ENCODE measurements at places on chromosomes 2 and 18. TPM values are rescaled to one million over a fixed set of nuclear protein-coding genes. Genes with fewer than 3 reads are reported as not detected.

The CHPF gene
- 0.37 TPM for polyA plus RNA-seq

The ALPP gene
- 0.69 TPM for polyA plus RNA-seq

DNA sequence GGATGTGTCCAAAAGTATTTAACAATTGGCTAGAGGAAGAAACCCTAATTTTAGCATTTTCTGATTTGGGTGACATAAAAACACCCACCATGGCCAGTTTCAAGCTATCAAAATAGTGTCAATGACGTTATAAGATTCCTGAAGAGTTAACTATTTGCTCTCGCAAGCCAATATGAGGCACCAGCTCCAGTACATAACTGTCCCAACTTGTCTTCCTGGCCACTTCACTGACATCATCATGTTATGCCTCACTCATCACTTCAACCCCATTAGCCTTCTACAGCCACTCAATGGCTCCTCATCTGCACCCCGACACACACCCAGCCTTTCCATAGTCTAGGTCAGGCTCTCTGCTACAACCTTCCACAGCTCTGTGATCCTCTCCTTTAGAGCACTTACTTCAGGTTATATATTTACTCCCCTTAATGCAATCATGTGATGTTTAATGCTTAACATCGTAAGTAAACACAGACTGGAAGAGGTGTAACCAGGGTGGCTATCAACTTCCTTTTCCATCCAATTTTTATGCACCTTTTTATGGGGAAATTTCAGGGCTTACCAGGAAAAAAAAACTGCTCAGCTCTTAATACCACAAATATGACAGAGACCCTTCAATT is 158.7 kb downstream of the VWC2L start:
- H3K4me3 ChIP-seq, result no peak overlapping the region
- no peaks in the 10 kb centered on the region for H3K27me3 ChIP-seq
- DNase-seq, result no peak
- H3K36me3 ChIP-seq, result no peaks in the 10 kb centered on the region
- no peak overlapping the region for H3K27ac ChIP-seq

GRCh38 chr2:233287871-233288270 is 19.7 kb upstream of the SAG start:
- peaks cover 43% of the 10 kb centered on the region for H3K36me3 ChIP-seq
- no peak for DNase-seq
- H3K4me3 ChIP-seq, result no peak overlapping the region
- no peak overlapping the region for H3K27ac ChIP-seq
- H3K27me3 ChIP-seq, result no peaks in the 10 kb centered on the region

The TMSB10 gene
- polyA plus RNA-seq, result 6,713 TPM

DNA sequence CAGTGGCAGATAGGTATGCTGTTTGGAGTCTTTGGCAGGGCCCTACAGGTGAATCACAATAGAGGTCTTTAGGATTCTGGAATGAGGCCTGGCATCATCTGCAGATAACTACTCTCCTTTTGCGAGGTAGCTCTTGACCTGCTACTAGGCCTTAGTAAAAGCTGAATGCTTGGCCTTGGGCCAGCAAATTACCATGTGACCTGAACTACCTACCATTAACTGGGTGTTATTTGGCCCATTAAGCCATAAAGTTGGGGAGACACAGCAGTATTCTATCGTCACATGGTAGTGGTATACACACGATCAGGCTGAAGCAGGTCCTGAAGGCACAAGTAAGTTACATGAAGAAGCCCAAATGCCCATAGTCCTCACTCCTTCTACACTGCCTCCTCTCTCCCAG is 178.2 kb downstream of the PPP1R1C start:
- DNase-seq, result no peak
- no peaks in the 10 kb centered on the region for H3K4me1 ChIP-seq
- H3K27me3 ChIP-seq, result peaks cover 4% of the 10 kb centered on the region
- H3K27ac ChIP-seq, result no peak overlapping the region
- H3K36me3 ChIP-seq, result no peaks in the 10 kb centered on the region
- H3K4me3 ChIP-seq, result no peak overlapping the region

GRCh38 chr2:58140508-58141072 is 94.0 kb downstream of the VRK2 start:
- no peak overlapping the region for H3K4me3 ChIP-seq
- H3K4me1 ChIP-seq, result no peaks in the 10 kb centered on the region
- DNase-seq, result no peak
- H3K27me3 ChIP-seq, result no peaks in the 10 kb centered on the region
- peaks cover 16% of the 10 kb centered on the region for H3K36me3 ChIP-seq

The ILKAP gene
- 49.3 TPM for polyA plus RNA-seq

DNA sequence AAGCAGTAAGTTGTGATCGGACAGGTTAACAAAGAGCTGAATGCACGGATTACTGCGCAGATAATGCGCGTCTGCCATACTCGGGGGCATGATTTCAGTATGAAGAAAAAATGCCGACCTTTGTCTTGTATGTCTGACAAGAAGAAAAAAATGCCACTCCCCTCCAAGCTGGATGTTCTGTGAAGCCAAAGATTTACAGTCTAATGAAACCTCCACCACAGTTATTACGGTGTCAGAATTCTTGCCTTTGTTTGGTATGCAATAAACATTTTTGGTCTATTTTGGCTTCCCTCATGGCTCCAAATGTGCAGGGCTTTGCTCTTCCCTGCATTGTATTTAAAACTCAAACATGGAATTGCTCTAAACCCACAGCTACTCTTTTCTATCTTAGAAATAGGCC is 72.2 kb upstream of the THUMPD2 start:
- H3K4me3 ChIP-seq, result no peak overlapping the region
- H3K4me1 ChIP-seq, result peaks cover 4% of the 10 kb centered on the region
- no peaks in the 10 kb centered on the region for H3K27me3 ChIP-seq
- H3K36me3 ChIP-seq, result no peaks in the 10 kb centered on the region
- no peak for DNase-seq
- H3K27ac ChIP-seq, result no peak overlapping the region

- H3K27ac ChIP-seq, result no peak overlapping the region
- no peaks in the 10 kb centered on the region for H3K27me3 ChIP-seq
- no peak for DNase-seq
- H3K4me3 ChIP-seq, result no peak overlapping the region
- H3K36me3 ChIP-seq, result no peaks in the 10 kb centered on the region
- no peaks in the 10 kb centered on the region for H3K4me1 ChIP-seq
These were observed 501.7 kb downstream of the STK39 start for GRCh38 chr2:167745667-167746066.

DNA sequence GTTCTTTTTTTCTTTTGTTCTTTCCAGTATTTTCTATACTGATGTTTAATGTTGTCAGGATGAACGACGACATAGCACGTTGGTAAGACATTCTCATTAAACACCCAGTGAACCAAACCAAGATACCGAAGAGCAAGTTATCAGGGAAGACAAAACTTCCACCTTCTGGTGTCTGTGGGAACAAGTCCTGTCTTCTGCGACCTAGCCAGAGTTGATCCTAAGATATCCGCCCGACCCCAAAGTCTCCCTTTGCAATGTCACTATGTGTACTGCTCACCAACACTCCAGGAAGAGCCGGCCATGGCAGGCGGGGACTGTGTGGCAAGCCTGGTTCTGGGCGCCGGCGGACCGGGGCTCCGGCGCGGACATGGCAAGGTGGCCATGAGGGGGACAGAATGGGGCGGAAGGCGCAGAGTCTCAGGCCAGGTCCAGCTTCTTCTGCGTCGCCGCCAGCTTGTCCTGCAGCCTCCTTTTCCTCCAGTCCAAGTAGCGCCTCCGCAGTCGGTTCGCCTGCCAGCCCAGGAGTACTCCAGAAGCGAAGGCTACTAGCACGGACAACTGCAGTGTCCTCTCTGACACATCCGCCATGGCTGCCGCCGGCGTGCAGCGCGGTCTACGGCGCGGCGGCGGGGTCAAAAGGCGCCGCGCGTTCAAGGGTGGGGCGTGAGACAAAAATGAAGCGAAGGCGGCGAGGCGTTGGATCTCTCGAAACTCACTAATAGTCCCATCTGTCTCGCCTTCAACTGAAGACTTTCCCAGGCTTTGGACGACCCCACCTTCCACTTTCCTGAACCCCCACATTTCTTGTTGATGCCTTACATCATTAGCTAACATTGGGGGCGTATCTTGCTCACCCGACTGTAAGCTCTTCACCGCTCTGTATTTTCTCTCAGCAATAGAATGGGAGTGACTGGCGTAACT is at the start of gene MTLN:
Gene MTLN, minus strand, starts transcription at position 610 of the 921 bp plus-strand sequence. Its CDS starts 22 bp downstream, at position 588.
- peaks cover 21% of the 10 kb centered on the region for H3K4me1 ChIP-seq
- peak; percentile 75 for DNase-seq
- no peaks in the 10 kb centered on the region for H3K36me3 ChIP-seq
- peak within 1 kb of the TSS; percentile 90 for H3K27ac ChIP-seq
- peaks cover 36% of the 10 kb centered on the region for H3K27me3 ChIP-seq
- peak within 1 kb of the TSS; percentile 89 for H3K4me3 ChIP-seq

DNA sequence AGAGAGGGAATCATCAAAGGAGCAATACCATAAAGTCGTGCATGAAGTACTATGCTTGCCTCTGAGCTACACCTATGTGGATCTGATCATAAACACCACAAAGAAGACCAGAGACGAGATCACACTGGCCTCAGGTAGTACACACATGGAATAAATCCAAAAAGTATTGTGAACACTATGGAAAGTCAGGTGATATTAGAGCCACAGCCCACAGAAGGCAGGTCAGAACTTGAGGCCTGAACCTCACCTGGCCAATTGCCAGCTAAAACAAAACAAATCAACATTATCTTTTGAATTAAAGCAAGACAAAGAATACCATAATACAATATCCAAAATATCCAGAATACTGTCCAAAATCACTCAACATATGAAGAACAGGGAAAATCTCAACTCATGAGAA is 371.1 kb downstream of the NCKAP5 start:
- DNase-seq, result no peak
- no peaks in the 10 kb centered on the region for H3K36me3 ChIP-seq
- no peak overlapping the region for H3K4me3 ChIP-seq
- no peaks in the 10 kb centered on the region for H3K27me3 ChIP-seq

DNA sequence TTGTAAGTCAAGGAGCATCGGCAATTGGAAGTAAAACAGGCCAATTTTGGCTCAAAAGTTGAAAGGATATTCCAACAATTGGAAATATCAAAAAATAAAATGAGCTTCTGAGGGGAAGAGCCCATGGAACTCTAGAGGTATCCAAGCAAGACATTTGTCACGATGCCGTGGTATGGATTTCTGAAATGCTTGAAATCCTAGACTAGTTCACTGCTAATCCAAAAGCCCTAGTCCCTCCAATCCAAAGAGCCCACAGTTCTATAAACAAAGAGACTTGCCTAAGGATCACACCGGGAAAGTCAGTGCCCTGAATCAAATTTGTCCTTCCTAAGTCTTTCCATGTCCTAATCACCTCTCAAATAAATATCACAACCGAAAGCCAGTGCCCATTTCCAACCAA is 85.1 kb downstream of the CLHC1 start:
- peaks cover 17% of the 10 kb centered on the region for H3K4me1 ChIP-seq
- peaks cover 4% of the 10 kb centered on the region for H3K27me3 ChIP-seq
- H3K27ac ChIP-seq, result no peak overlapping the region
- no peak for DNase-seq

DNA sequence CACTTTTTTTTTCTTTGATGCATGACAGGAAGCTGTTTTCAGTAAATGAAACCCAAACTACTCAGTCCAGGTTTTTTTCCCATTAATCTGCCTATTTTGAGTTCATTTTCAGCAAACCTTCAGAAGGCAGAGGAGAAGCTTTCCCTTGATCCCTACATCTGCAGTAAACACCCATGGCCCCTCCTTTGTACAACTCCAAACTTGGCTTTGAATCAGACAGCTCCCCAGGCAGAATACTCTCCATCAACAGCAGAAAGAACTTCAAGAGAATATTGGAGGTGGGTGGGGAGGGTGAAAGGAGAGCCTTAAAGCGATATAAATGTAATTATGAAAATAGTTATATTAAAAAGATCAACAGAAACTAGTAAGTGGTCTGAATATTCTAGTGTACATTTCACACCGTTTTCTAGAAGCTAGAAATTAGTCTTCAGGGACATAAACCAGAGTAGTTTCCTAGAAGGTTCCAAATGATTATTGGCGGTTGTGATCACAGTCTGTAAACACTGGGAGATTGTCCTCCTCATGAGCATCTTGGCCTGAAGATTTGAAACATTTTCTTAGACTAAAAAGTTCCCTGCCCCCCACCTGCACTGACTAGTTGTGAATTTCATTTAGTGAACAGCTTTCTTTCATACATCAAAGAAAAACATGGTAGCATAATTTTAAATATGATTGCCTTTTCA is 75.1 kb upstream of the STK39 start:
- no peak overlapping the region for H3K27ac ChIP-seq
- no peak overlapping the region for H3K4me3 ChIP-seq
- H3K27me3 ChIP-seq, result no peaks in the 10 kb centered on the region
- H3K4me1 ChIP-seq, result no peaks in the 10 kb centered on the region
- DNase-seq, result no peak

The ZSWIM2 gene
- polyA plus RNA-seq, result not detected

- H3K4me3 ChIP-seq, result no peak overlapping the region
- no peak overlapping the region for H3K27ac ChIP-seq
- H3K27me3 ChIP-seq, result no peaks in the 10 kb centered on the region
- H3K4me1 ChIP-seq, result peaks cover 18% of the 10 kb centered on the region
- H3K36me3 ChIP-seq, result peaks cover 8% of the 10 kb centered on the region
These were observed 82.4 kb downstream of the RTN4 start for GRCh38 chr2:54967759-54968365.

- peaks cover 14% of the 10 kb centered on the region for H3K27me3 ChIP-seq
- no peaks in the 10 kb centered on the region for H3K4me1 ChIP-seq
- no peak overlapping the region for H3K27ac ChIP-seq
- no peak overlapping the region for H3K4me3 ChIP-seq
These were observed 8.4 kb upstream of the GPC1 start for GRCh38 chr2:240426845-240427721.

GRCh38 chr2:196887431-196887830 is 39.1 kb downstream of the PGAP1 start:
- H3K4me3 ChIP-seq, result no peak overlapping the region
- H3K36me3 ChIP-seq, result no peaks in the 10 kb centered on the region
- H3K27me3 ChIP-seq, result no peaks in the 10 kb centered on the region
- DNase-seq, result no peak

- H3K4me1 ChIP-seq, result no peaks in the 10 kb centered on the region
- H3K36me3 ChIP-seq, result no peaks in the 10 kb centered on the region
- H3K27me3 ChIP-seq, result no peaks in the 10 kb centered on the region
- no peak for DNase-seq
- H3K27ac ChIP-seq, result no peak overlapping the region
- no peak overlapping the region for H3K4me3 ChIP-seq
These were observed 411.6 kb upstream of the MC4R start for GRCh38 chr18:60784161-60784560.

DNA sequence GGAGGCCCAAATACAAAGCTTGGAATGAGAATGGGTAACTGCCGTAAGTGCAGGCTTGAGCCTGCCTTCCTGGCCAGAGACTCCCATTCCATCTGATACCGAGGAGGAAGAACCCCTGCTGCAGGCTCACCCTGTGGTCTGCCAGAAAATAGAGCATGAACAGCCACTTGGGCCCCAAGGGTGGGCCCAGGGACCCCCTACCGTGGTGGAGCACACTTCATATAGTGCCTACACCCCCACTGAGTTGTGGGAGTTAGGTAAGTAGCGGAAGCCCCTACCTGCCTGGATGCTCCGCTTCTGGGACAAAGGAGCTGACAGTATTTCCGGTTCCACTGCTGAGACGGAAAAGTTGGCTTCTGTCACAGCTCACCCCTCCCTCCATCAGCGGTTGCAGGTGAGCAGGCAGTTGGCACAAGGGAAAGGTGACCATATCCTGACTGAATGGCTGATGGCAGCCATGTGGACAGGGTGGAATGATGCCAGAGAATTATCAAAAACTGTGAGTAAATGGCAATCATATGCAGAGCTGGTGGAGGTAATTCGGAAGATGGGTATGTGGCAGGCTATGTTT is 11.5 kb upstream of the C2orf42 start:
- no peak for DNase-seq
- H3K27ac ChIP-seq, result no peak overlapping the region
- H3K36me3 ChIP-seq, result no peaks in the 10 kb centered on the region
